SW 1271 (cell line): ENCODE measurements at places on chromosomes 12 and 14.

- no peak for DNase-seq
These were observed 12.0 kb downstream of the IGF1 start for GRCh38 chr12:102468261-102468915.

GRCh38 chr12:43281563-43281962, 270.4 kb downstream of the ADAMTS20 start:
- no peak for DNase-seq

- DNase-seq = no peak
These were observed 40.8 kb upstream of the POC1B start for GRCh38 chr12:89566615-89567014.

- DNase-seq = no peak
These were observed 61.0 kb downstream of the EPS8 start for GRCh38 chr12:15728118-15728598.

DNA sequence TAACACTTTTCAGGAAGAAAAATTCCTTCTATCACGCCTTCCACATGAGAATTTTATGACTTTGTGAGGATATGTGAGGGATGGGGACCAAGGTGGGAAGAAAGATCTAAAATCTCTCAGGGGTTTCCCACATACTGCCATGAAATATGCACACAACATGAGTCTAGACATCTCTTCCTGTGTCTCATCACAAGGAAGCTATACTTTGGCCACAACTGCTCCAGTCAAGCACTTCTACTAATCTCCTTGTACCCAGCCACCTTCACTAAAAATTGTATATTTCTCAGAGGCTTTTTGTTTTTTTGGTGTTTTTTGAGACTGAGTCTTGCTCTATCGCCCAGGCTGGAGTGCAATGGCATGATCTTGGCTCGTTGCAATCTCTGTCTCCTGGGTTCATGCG, 3.2 kb downstream of the OSBPL8 start:
- no peak for DNase-seq

GRCh38 chr14:91363776-91364523, 53.7 kb downstream of the CCDC88C start:
- DNase-seq = no peak

DNA sequence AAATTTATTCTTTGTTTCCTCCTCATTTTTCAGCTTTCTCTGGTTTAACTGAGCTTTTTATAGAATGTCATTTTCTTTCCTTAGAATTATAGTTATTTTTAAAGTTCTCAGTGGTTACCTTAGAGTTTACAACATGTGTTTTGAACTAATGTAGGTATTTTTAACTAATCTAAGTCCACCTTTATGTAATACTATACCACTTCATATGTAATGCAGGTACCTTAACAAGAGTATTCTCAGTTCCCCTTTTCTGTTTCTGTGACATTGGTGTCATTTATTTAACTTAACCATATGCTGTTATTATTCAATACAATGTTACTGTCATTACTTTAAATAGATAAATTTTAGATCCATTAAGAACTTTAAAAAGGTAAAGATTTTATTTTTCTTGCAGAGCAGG, 30.3 kb upstream of the KCNC2 start:
- no peak for DNase-seq

DNA sequence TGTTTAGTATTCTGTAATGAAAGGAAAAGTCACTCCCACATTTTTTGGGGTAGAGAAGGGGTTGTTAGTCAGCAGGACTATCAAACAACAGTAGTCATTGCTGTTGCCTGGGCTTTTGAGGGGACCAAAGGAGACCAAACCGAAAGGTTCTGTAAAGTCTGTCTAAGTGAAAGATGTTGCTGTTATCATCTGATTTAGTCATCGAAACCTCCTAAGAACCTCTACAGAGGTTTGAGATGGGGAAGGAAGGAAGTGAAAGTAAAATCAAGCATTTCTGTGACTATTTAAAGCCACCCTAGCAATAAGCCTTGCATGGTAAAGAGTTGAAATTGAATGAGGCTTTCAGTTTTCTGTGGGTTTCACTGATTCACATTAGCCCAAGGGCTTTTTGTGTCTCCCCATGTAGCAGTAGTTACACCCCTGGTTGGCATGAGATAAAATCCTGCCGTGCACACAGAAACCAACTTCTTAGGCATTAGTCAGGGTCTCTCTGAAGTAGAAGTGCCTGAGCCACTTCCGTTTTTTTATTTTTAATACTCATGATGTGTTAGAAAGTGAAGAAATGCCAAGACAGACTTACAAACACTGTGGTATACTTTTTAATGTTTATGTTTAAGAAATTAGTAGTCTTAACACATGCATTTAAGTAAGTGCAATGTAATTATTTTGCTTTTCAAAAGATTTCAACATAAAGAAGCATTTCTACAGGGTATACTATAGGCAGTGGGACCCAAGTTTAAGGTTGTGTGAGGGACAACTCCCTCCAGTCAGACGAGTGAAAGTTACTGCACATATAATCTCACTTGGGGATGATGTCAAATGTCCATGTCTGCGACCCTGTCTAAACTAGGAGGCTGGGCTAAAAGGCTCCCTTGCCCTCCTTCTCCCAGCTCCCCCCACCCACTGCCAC, 50.4 kb downstream of the DYRK2 start:
- no peak for DNase-seq
